ENCODE measurements at places on chromosomes 6 and 20. TPM values are rescaled to one million over a fixed set of nuclear protein-coding genes. Genes with fewer than 3 reads are reported as not detected.

GRCh38 chr20:34940081-34940481 lies 15.5 kb downstream of the GSS start:
- H3K4me1 ChIP-seq, result peaks cover 46% of the 10 kb centered on the region
- no peaks in the 10 kb centered on the region for H3K27me3 ChIP-seq
- peak; percentile 71 for DNase-seq
- peak overlapping the region; percentile 76 for H3K27ac ChIP-seq
- H3K4me3 ChIP-seq, result no peak overlapping the region

GRCh38 chr6:85388531-85388930 lies 61.4 kb upstream of the NT5E start:
- no peaks in the 10 kb centered on the region for H3K27me3 ChIP-seq
- H3K4me1 ChIP-seq, result no peaks in the 10 kb centered on the region
- H3K36me3 ChIP-seq, result no peaks in the 10 kb centered on the region
- no peak overlapping the region for H3K27ac ChIP-seq

DNA sequence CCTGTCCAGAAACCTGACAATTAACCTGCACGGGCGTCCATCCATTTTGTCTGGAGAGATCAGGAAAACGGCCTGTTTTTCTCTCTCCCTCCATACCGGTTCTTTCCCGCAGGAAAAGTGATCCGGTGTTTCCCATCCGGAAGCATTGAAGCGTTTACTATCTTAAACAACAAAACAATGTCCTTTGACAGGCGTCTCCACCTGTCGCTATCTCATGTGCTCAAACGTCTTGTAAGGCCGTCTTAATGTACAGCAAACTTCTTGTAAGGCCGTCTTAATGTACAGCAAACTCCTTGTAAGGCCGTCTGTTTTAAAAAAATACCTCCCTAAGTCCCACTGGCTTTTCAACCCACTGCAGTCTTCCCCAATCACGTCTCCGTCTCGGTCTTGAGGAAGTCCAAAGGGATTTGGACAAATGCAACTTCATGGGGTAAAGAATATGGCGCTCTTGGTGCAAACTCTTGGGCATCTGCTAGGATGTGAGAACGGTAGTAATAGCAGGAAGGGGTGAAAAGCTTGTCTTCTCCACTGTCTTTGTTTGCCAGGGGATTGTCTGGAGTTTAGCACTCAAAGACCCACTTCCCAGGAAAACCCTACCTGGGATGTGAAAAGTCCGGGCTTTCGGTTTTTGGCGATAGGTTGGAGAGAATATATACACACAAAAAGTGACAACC lies 29.9 kb upstream of the TRIM27 start:
- H3K27ac ChIP-seq, result no peak overlapping the region
- no peaks in the 10 kb centered on the region for H3K36me3 ChIP-seq
- H3K4me3 ChIP-seq, result peak overlapping the region; percentile 51
- no peak for DNase-seq
- H3K4me1 ChIP-seq, result no peaks in the 10 kb centered on the region

DNA sequence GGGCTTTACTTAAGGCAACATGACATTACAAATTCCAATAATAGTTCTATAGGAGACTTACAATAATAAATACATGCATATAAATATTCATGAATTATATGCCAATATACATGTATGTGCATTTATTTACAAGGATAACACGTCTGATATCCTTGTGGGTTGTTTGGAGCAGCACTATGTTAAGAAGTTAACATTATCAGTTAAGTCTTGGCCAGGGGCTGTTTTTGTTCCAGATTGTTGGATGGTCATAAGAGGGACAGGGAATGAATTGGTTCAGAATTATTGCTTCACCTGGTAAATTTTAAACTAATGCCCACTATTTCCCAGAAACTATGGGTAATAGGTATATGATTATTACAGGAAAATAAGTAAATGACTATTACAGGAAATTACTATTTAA lies 81.3 kb upstream of the MMS22L start:
- no peaks in the 10 kb centered on the region for H3K36me3 ChIP-seq
- DNase-seq, result no peak
- no peaks in the 10 kb centered on the region for H3K4me1 ChIP-seq
- no peak overlapping the region for H3K4me3 ChIP-seq
- no peak overlapping the region for H3K27ac ChIP-seq
- H3K27me3 ChIP-seq, result no peaks in the 10 kb centered on the region

DNA sequence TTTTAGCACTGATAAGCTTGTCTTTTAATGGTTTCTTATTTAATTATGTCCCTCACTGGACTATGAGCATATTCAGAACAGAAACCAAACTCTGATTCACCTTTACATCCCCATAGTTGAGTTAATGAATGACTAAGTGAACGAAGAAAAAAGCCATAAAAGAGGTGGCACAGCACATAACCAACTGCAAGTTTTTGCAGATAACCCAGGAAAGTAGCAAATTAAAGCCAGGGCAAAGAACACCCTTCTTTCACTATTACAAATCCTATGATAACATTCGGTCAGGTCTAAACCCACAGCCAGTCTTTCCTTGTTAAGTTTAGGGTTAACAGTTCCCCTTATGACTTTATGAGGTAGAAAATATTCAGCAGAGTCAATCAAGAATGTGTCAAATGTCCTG lies 102.7 kb downstream of the RIN2 start:
- DNase-seq, result no peak
- no peaks in the 10 kb centered on the region for H3K36me3 ChIP-seq
- H3K4me3 ChIP-seq, result no peak overlapping the region
- H3K27ac ChIP-seq, result no peak overlapping the region

- H3K36me3 ChIP-seq, result no peaks in the 10 kb centered on the region
- H3K27me3 ChIP-seq, result no peaks in the 10 kb centered on the region
- H3K4me3 ChIP-seq, result no peak overlapping the region
- no peak for DNase-seq
- H3K27ac ChIP-seq, result no peak overlapping the region
Observed at GRCh38 chr20:48139262-48140041, 354.2 kb upstream of the SULF2 start.

GRCh38 chr6:92608751-92609150 lies 810.6 kb downstream of the EPHA7 start:
- no peak overlapping the region for H3K4me3 ChIP-seq
- no peak for DNase-seq
- no peak overlapping the region for H3K27ac ChIP-seq
- H3K4me1 ChIP-seq, result no peaks in the 10 kb centered on the region

- H3K27ac ChIP-seq, result no peak overlapping the region
- H3K4me1 ChIP-seq, result no peaks in the 10 kb centered on the region
- no peak for DNase-seq
- H3K4me3 ChIP-seq, result no peak overlapping the region
Observed at GRCh38 chr6:98787961-98788360, 46.4 kb upstream of the POU3F2 start.

DNA sequence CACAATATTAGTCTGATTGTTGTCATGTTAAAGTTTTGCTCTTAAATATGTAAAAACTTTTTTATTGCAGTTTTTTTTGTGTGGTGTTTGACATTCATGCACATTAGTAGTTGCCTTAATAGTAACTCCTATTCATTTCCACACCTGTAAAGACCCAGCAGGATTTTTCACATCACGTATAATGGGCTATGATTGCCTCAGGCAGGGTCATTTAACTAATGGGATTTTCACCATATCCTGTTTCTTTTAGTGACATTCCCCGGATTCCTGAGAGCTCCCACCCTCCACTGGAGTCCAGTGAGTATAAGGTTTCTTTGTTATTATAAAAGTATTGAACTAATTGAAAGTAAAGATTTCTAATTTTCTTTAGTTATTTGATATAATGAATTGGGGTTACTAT lies 359.2 kb downstream of the RIMS1 start:
- DNase-seq, result no peak
- H3K36me3 ChIP-seq, result no peaks in the 10 kb centered on the region
- no peak overlapping the region for H3K4me3 ChIP-seq
- no peaks in the 10 kb centered on the region for H3K27me3 ChIP-seq
- no peak overlapping the region for H3K27ac ChIP-seq
- no peaks in the 10 kb centered on the region for H3K4me1 ChIP-seq

GRCh38 chr6:111803371-111803770 lies 69.9 kb downstream of the FYN start:
- no peaks in the 10 kb centered on the region for H3K27me3 ChIP-seq
- no peak for DNase-seq
- H3K27ac ChIP-seq, result no peak overlapping the region
- H3K4me1 ChIP-seq, result no peaks in the 10 kb centered on the region
- H3K36me3 ChIP-seq, result no peaks in the 10 kb centered on the region
- H3K4me3 ChIP-seq, result no peak overlapping the region

DNA sequence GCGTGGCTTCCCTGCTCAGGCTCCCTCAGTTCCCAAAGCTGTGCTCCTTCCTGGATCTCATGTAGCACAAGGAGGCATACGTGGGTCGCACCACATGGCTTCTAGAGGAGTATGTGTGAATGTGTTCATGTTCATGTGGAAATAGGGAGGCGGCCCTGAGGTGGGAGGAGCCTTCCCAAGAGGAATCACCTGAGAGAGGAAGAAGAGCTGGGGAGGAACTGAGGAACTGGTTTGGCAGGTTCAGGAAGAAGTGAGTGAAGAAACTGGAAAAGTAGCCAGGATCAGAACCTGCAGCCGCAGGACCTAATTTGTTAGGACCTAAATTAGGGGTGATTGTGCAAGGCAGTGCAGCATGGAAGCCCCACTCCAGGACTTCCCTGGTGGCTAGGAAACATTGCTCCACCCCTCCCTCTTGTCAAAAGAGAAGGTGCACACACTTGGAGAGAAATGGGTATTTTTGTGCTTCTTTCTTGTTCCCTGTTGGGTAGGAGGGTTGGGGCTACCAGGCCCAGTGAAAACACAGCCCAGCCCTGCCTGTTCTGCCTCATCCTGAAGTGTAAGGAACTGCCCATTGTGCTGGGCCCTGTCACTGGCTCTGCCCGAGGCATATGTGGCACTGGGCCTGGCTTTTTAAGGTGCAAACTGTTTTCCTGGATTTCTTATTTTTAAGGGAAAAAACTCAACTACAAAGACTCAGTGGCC lies 20.7 kb downstream of the SYNJ2 start:
- peak overlapping the region; percentile 71 for H3K27ac ChIP-seq
- H3K4me3 ChIP-seq, result no peak overlapping the region
- DNase-seq, result no peak
- peaks cover 21% of the 10 kb centered on the region for H3K4me1 ChIP-seq
- H3K36me3 ChIP-seq, result no peaks in the 10 kb centered on the region

GRCh38 chr6:134198093-134198492 lies 119.8 kb downstream of the SGK1 start:
- H3K4me1 ChIP-seq, result no peaks in the 10 kb centered on the region
- no peak overlapping the region for H3K27ac ChIP-seq
- H3K27me3 ChIP-seq, result no peaks in the 10 kb centered on the region
- H3K4me3 ChIP-seq, result no peak overlapping the region
- DNase-seq, result no peak

- no peak overlapping the region for H3K27ac ChIP-seq
- peaks cover 16% of the 10 kb centered on the region for H3K4me1 ChIP-seq
- no peaks in the 10 kb centered on the region for H3K27me3 ChIP-seq
Observed at GRCh38 chr6:30766461-30767157, 22.3 kb upstream of the IER3 start.

- no peaks in the 10 kb centered on the region for H3K4me1 ChIP-seq
- H3K4me3 ChIP-seq, result no peak overlapping the region
- H3K27me3 ChIP-seq, result no peaks in the 10 kb centered on the region
- DNase-seq, result no peak
- peaks cover 93% of the 10 kb centered on the region for H3K36me3 ChIP-seq
- no peak overlapping the region for H3K27ac ChIP-seq
Observed at GRCh38 chr20:47228654-47229053, 127.8 kb downstream of the ZMYND8 start.

DNA sequence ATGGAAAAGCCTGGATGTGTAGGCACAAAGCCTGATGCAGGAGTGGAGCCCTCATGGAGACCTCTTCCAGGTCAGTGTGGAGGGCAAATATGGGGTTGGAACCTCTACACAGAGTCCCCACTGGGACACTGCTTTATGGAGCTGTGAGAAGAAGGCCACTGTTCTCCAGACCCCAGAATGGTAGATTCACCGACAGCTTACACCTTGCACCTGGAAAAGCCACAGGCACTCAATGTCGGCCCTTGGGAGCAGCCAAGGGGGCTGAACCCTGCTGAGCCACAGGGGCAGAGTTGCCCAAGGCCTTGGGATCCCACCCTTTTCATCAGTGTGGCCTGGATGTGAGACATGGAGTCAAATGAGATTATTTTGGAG lies 24.9 kb downstream of the NCR2 start:
- H3K36me3 ChIP-seq, result no peaks in the 10 kb centered on the region
- H3K27me3 ChIP-seq, result peaks cover 3% of the 10 kb centered on the region
- H3K27ac ChIP-seq, result no peak overlapping the region
- no peak overlapping the region for H3K4me3 ChIP-seq

GRCh38 chr20:46705378-46705729 lies 4.1 kb upstream of the SLC2A10 start:
- no peak for DNase-seq
- H3K27me3 ChIP-seq, result peaks cover 15% of the 10 kb centered on the region
- H3K4me1 ChIP-seq, result no peaks in the 10 kb centered on the region
- no peaks in the 10 kb centered on the region for H3K36me3 ChIP-seq

- H3K27ac ChIP-seq, result peak overlapping the region; percentile 73
- H3K4me1 ChIP-seq, result peaks cover 19% of the 10 kb centered on the region
- no peaks in the 10 kb centered on the region for H3K36me3 ChIP-seq
Observed at GRCh38 chr20:19435821-19436220, 223.4 kb downstream of the SLC24A3 start.

GRCh38 chr6:136226027-136226673 lies 24.0 kb downstream of the MTFR2 start:
- no peak overlapping the region for H3K27ac ChIP-seq
- no peaks in the 10 kb centered on the region for H3K27me3 ChIP-seq
- peak overlapping the region; percentile 47 for H3K4me3 ChIP-seq
- no peaks in the 10 kb centered on the region for H3K36me3 ChIP-seq
- DNase-seq, result peak; percentile 52
- H3K4me1 ChIP-seq, result peaks cover 4% of the 10 kb centered on the region

- H3K27ac ChIP-seq, result no peak overlapping the region
- H3K4me1 ChIP-seq, result no peaks in the 10 kb centered on the region
- no peak for DNase-seq
- no peak overlapping the region for H3K4me3 ChIP-seq
- no peaks in the 10 kb centered on the region for H3K36me3 ChIP-seq
- H3K27me3 ChIP-seq, result no peaks in the 10 kb centered on the region
Observed at GRCh38 chr6:14735956-14736486, 509.8 kb upstream of the JARID2 start.

The CALHM5 gene
- 0.58 TPM for total RNA-seq

The TBXT gene
- not detected for total RNA-seq

The C20orf204 gene
- total RNA-seq, result 0.25 TPM

The EYS gene
- total RNA-seq, result not detected

The MAS1 gene
- not detected for total RNA-seq

Measured in psoas muscle (tissue), 8 donors.